ENCODE measurements at places on chromosomes 4 and X. TPM values are rescaled to one million over a fixed set of nuclear protein-coding genes. Genes with fewer than 3 reads are reported as not detected.

The MUC7 gene
- not detected for total RNA-seq

GRCh38 chr4:111639876-111640275 lies 505.4 kb upstream of the FAM241A start:
- peak; percentile 66 for DNase-seq

GRCh38 chrX:16141422-16142245 lies 18.3 kb downstream of the GRPR start:
- no peak for DNase-seq

The MID1 gene
- 16.4 TPM for total RNA-seq

DNA sequence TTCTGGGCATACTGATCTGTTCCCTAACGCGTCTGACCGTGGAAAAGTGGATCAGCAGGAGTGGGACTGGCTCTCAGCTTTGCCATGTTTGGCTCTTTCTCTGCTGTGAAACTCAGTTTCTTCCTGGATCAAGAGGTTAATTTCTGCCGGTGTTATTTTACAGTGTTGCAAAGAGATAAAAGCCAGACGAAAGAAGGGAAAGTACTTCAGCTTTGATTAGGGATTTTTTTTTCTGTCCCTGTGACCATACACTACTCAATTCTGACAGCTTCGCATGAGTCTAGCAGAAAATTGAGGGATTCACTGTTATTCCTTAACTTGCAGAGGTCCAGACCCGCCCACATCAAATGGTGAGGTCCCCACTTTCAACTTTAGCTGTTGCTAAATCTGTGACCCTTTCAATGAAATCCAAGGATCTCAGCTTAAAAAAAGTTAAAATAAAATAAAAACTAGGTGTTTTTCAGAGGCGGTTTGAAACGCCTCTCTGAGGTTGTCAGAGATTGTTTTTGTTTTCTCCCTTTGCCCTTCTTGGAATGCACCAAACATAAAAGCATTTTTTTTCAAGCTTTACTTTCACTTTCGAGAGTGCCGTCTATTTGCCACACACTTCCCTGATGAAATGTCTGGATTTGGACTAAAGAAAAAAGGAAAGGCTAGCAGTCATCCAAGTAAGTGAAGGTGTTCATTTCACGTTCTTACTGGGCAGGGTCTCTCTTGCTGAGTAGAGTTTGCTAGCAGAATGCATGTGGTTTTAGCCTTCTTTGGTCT lies at the start of gene TLR3:
TLR3 (plus strand) TSS at position 576 of the 768 bp plus-strand sequence. CDS start 7,464 bp downstream, outside the sequence.
- DNase-seq: peak; percentile 48

DNA sequence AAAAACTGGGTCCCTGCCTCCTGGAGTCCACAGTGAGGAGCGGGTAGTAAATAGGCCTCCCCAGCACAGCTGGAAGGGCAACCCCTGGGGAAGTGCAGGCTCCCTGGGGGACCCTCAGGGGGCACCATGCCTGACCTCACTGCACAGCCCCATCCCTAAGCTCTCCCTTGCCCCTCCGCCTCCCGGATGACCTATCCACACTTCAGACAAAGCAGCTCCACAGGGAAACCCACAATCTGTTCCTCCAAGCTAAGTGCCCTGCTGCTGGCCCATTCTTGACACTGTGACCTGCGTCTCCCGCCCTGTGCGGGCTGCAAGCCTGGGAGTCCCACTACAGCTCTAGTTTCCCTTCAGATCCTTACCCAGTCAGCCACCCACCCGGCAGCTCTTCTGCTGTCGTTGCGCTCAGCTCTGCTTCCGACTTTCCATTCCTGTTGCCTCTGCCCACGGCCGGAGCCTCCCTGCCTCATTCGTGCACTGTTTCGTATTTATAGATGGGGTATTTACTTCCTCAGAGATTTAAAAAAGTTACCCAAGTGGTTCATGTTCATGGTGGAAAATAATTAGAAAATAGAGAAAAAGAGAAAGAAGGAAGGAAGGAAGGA lies 47.0 kb upstream of the STOX2 start:
- DNase-seq: no peak

The APELA gene
- total RNA-seq: not detected

Data from fibroblast of villous mesenchyme (primary cell).